ENCODE measurements at places on chromosomes 2 and 18. TPM values are rescaled to one million over a fixed set of nuclear protein-coding genes. Genes with fewer than 3 reads are reported as not detected.

The PASK gene
- 10.5 TPM for total RNA-seq

The ACADL gene
- total RNA-seq: 0.31 TPM

- ATAC-seq: no peak
Measured at GRCh38 chr18:26864658-26865057, 849 bp downstream of the AQP4 start.

- ATAC-seq: no peak
Measured at GRCh38 chr2:207860685-207861084, 91.0 kb upstream of the FZD5 start.

- ATAC-seq: no peak
Measured at GRCh38 chr18:35326695-35327387, 17.4 kb downstream of the ZNF24 start.

DNA sequence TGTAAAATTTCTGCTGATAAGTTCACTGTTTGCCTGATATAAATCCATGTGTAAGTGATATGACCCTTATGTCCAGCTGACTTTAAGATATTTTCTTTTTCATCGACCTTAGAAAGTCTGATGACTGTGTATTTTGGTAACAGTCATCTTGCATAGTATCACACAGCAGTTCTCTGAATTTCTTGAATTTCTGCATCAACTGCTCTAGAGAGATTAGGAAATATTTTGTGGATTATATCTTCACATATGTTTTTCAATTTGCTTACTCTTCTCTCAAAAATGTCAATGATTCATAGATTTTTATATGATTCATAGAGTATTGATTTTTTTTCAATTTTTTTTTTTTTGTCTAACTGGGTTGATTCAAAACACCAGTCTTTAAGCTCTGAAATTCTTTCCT, 945.3 kb downstream of the TRIB2 start:
- ATAC-seq: no peak

DNA sequence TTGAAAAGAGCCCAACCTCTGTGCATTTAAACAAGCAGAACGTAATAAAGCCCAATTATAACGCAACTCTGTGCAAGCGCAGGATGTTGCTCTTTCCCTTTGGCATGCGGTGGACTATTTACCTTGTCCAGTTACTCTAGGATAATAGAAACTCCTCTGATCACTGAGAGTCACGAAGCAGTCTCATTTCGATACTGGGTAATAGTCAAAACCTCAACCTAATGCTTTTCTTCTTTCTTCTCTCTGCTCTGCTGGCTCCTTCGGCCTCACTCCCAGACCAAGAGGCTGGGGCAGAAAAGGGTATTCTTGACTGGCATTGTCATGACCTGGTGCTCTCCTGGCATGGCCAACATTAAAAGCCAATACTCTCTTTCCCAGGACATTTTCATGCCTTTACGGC, 89.7 kb upstream of the GCFC2 start:
- ATAC-seq: no peak

DNA sequence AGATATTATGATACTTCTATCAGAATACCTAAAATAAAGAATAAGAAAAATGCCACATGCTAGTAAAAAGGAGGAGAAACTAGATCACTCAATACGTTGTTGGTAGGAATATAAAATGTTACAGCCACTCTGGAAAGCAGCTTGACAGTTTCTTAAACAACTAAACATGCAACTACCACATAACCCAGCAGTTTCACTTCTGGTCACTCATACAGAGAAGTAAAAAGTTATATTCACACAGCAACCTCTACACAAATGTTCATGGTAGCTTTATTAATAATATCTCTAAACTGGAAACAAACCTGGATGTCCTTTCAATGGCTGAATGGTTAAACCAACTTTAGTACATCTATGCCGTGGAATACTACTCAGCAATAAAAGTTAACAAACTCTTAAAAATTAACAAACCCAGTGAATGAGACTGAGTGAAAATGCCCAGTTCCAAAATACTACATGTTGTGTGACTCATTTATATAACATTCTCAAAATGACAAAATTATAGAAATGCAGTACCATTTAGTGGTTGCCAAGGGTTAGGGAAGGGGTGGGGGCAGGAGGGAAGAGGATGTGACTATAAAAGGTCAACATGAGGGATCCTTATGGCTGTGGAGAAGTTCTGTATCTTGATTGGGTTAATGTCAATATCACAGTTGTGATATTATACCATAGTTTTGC, 124.1 kb downstream of the MMADHC start:
- no peak for ATAC-seq
